ENCODE measurements at places on chromosomes 5 and 9. TPM values are rescaled to one million over a fixed set of nuclear protein-coding genes. Genes with fewer than 3 reads are reported as not detected.

DNA sequence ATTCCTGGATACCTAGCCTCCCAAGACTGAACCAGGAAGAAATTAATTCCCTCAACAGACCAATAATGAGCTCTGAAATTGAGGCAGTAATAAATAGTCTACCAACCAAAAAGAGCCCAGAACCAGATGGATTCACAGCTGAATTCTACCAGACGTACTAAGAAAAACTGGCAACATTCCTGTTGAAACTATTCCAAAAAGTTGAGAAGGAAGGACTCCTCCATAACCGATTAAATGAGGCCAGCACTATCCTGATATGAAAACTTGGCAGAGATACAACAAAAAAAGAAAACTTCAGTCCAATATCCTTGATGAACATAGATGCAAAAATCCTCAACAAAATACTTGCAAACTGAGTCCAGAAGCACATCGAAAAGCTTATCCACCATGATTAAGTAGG lies 392.5 kb upstream of the GRAMD2B start:
- no peak for DNase-seq

GRCh38 chr5:172494630-172495505 lies 40.5 kb upstream of the SH3PXD2B start:
- DNase-seq, result no peak

DNA sequence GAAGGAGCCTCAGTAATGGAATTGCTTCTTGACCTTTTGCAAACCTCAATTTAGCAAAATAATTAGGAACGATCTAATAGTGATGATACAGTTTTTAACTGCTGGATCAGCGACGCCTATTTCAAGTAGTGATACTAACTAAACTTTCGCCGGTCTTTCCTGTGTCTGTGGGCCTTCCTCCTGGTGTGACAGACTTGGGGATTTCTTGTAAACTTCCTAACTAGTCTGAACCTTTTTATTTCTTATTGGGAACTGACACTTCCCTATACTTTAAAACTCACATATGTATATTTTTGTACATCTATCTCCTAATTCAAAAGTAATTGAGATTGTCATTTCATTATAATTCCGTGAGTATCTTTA lies 15.2 kb downstream of the ITGA1 start:
- DNase-seq, result no peak

DNA sequence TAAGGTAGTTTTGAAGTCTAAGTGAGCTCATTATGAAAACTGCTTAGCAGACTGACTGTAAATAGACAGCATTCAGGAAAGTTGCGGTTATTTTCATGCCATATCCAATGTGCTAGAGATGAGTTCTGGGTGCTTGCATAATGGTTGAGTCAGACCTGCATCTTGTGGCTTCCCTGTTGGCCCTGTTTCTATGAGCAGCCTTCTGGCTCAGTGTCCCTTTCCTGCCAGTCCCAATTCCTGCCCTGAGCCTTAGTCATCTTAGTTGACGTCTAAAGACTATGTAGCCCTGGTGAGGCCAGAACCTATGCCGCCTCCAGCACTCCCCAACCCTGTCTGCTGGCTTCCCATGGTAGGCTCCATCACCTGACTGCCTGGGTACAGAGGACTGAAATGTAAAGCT lies 76.3 kb upstream of the TNFSF8 start:
- no peak for DNase-seq

DNA sequence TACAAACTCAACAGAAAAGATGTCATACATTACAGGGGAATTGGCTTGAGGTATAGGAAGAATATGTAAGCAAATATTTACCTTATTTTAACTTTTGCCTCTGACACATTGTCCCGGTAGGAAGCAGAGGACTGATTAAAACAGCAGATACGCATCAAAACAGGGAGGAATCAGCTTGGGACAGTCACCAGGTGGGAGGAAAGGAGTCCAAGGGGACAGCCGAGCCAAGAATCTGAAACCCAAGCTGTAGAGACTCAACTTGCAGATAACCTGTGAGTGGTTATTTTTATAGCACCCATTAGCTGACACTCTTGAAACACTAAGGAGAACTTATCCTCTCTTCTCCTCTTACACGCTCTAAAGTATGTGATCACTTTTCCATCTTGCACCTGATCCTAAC lies 22.3 kb downstream of the PDZD2 start:
- no peak for DNase-seq

GRCh38 chr5:33827018-33827707 lies 64.6 kb downstream of the ADAMTS12 start:
- no peak for DNase-seq

- no peak for DNase-seq
Observed at GRCh38 chr9:95031711-95032461, 285.6 kb downstream of the FANCC start.

- DNase-seq, result no peak
Observed at GRCh38 chr5:122154491-122154890, 25.1 kb downstream of the ZNF474 start.

DNA sequence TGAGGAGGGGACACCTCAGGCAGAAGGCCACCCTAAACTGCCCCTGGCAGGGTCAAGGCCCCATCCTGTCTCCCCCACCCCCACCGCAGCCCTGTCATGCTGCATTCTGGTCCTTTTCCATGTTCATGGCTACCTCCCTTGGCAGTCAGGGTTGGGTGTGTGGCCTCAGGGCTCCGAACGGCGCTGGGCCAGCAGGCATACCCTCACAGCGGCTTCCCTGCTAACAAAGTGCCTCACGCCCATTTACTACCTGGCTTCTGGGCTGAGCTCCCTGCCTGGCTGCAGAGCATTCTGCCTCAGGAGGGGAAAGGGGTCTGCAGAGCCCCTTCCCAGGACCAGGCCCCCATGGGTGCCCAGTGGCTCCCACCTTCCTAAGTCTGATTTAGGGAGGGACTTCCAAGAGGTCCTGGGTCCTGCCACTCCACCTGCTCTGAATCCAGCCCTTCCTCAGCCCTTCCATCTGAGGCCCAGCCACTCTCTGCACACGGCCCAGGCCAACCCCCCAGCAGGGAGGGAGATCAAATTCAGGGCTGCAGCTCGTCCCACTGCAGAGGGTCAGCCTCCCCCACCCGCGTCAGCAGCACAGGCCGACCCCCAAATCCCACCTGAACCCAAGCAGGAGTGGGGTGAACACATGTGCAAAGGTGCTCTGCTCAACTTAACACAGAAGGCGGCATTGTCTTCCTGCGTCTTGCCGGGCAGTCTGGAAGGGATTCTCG lies 115.9 kb upstream of the PHYKPL start:
- DNase-seq, result no peak

DNA sequence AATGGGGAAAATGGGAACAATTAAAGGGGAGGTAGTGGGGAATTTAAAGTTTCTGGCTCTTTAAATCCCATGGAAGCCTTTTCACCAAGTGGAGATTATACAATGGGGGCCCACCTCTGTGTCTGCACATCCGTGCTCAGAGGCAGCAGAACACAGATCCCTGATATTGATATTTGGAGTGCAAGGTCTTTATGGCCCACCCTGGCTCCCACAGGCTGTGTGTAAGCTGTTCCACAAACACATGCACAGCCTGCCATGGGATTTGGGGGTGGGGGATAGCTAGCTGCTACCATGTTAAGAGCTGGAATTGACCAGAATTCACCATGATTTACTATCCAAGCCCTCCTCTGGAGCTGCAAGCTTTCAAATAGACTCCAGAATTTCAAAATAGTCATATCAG lies 55.9 kb downstream of the RASGEF1C start:
- no peak for DNase-seq

- DNase-seq, result no peak
Observed at GRCh38 chr9:27124151-27124550, 15.1 kb downstream of the TEK start.

GRCh38 chr5:109996246-109996645 lies 306.5 kb downstream of the MAN2A1 start:
- DNase-seq, result no peak

- DNase-seq, result no peak
Observed at GRCh38 chr5:147918899-147919298, 12.6 kb upstream of the C5orf46 start.

GRCh38 chr5:7823594-7823993 lies 27.3 kb downstream of the CFAP90 start:
- DNase-seq, result no peak

The ZNF474 gene
- 0.88 TPM for polyA plus RNA-seq

The PCDHGA1 gene
- 1.1 TPM for polyA plus RNA-seq

The RASEF gene
- polyA plus RNA-seq, result 8.5 TPM

The C5orf58 gene
- polyA plus RNA-seq, result 0.25 TPM

The PALM2AKAP2 gene
- polyA plus RNA-seq, result 11.0 TPM

The NUTM2F gene
- not detected for polyA plus RNA-seq

The C7 gene
- 148 TPM for polyA plus RNA-seq

The ROPN1L gene
- 0.95 TPM for polyA plus RNA-seq

Data from left kidney (tissue), 8 donors.